Breast epithelium (tissue), 4 donors: ENCODE measurements at places on chromosomes 7 and 10.

GRCh38 chr7:25853314-25853713 lies 298.7 kb upstream of the NFE2L3 start:
- H3K36me3 ChIP-seq = no peaks in the 10 kb centered on the region
- no peaks in the 10 kb centered on the region for H3K4me1 ChIP-seq
- no peak for DNase-seq
- no peak overlapping the region for H3K27ac ChIP-seq
- no peak overlapping the region for H3K4me3 ChIP-seq

GRCh38 chr10:107409522-107409921 lies 245.0 kb upstream of the SORCS1 start:
- no peaks in the 10 kb centered on the region for H3K4me1 ChIP-seq
- H3K27ac ChIP-seq = no peak overlapping the region
- H3K4me3 ChIP-seq = no peak overlapping the region

DNA sequence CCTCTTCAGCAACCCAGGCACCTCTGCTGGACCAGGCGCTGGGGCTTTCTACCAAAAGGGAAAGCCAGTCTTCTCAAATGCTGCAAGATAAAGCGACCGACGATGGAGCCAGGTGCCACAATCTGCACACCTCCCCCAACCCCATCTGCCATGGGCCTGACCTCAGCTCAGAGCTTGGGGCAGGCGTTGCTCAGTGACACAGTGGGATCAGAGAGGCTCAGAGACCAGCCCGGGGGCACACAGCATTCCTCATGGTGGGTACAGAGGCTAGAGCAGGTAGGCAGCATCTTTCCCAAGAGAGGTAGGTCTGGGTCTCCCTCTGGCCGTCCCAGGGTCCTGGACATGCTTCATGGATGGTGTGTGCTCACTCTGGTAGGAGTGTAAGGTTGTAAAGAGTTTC lies 56.3 kb downstream of the ZMIZ1 start:
- no peaks in the 10 kb centered on the region for H3K36me3 ChIP-seq
- no peak overlapping the region for H3K27ac ChIP-seq
- H3K27me3 ChIP-seq = no peaks in the 10 kb centered on the region

GRCh38 chr10:115953281-115953680 lies 319.7 kb downstream of the GFRA1 start:
- no peaks in the 10 kb centered on the region for H3K36me3 ChIP-seq
- no peaks in the 10 kb centered on the region for H3K27me3 ChIP-seq
- no peak overlapping the region for H3K4me3 ChIP-seq
- no peak overlapping the region for H3K27ac ChIP-seq
- DNase-seq = no peak

- no peaks in the 10 kb centered on the region for H3K36me3 ChIP-seq
- H3K27me3 ChIP-seq = no peaks in the 10 kb centered on the region
- H3K4me1 ChIP-seq = no peaks in the 10 kb centered on the region
- H3K4me3 ChIP-seq = no peak overlapping the region
Observed at GRCh38 chr7:4734587-4735345, 40.7 kb upstream of the AP5Z1 start.

GRCh38 chr7:45158471-45158870 lies 880 bp downstream of the RAMP3 start:
- H3K27me3 ChIP-seq = peaks cover 3% of the 10 kb centered on the region
- no peak for DNase-seq
- peak overlapping the region; percentile 63 for H3K27ac ChIP-seq
- no peaks in the 10 kb centered on the region for H3K4me1 ChIP-seq
- H3K36me3 ChIP-seq = no peaks in the 10 kb centered on the region

DNA sequence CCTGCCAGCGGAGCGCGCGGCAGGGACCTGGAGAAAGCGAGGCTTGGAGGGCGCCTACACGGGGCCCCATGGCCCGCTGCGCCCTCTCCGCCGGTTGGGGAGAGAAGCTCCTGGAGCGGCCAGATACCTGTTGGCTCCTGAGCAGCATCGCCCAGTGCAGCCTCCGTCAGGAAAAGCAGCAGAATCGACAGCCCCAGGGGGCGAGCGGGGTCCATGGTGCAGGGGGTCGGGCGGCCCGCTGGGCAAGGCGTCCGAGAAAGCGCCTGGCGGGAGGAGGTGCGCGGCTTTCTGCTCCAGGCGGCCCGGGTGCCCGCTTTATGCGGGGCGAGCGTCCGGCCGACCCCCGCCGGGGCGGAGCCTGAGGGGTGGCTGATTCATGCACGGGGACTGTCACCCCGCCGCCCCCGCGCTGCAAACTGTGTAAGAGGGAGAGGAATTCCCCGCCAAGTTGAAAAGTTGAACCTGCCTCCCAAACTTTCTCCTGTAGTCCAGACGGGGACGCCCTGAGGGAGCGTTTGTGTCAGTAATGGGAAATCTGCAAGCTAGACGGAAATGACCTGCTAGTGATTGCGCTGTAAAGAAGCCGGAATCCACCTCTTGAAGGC lies at the start of gene TFPI2:
Gene TFPI2, minus strand, starts transcription at position 290 of the 605 bp plus-strand sequence. Its CDS starts 75 bp downstream, at position 215.
- H3K4me1 ChIP-seq = no peaks in the 10 kb centered on the region
- H3K27me3 ChIP-seq = no peaks in the 10 kb centered on the region
- H3K27ac ChIP-seq = peak within 1 kb of the TSS; percentile 16
- no peaks in the 10 kb centered on the region for H3K36me3 ChIP-seq
- DNase-seq = peak; percentile 27

- no peaks in the 10 kb centered on the region for H3K4me1 ChIP-seq
- no peaks in the 10 kb centered on the region for H3K36me3 ChIP-seq
- DNase-seq = no peak
- no peaks in the 10 kb centered on the region for H3K27me3 ChIP-seq
- no peak overlapping the region for H3K27ac ChIP-seq
- no peak overlapping the region for H3K4me3 ChIP-seq
Observed at GRCh38 chr10:95688648-95689047, 5.1 kb downstream of the TCTN3 start.

DNA sequence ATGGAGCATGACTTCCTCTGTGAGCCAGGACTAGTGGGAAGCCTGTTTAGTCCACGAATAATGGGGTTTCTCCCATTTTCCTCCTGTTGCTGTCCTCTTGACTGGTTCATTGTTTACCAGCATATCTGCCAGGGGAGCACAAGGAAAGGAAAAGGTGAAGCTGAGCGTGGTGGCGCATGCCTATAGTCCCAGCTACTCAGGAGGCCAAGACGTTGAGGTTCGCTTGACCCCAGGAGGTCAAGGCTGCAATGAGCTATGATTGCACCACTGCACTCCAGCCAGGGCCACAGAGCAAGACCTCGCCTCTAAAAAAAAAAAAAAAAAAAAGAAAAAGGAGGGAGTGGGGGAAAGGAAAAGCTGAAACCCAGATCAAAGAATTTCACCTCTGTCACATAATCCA lies 5.8 kb upstream of the IL2RA start:
- no peaks in the 10 kb centered on the region for H3K4me1 ChIP-seq
- DNase-seq = no peak
- no peaks in the 10 kb centered on the region for H3K27me3 ChIP-seq
- no peak overlapping the region for H3K4me3 ChIP-seq
- no peaks in the 10 kb centered on the region for H3K36me3 ChIP-seq

DNA sequence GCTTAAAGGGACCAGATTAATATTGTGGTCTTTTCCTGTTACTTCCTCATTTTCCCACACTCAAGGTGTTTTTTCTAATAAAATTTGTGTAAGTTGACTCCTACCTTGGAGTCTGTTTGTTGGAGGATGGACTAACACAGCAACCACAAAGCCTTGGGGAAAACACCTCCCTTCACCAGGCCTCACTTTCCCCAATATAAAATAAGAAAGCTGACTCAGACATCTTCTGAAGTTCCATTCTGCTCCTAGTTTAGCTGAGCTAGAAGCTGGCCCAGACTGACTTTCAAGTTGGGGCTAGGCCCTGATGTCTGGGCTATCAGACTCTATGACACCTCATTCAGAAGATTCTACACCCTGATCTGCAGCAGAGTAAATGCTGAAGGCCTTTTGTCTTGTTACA lies 73.0 kb upstream of the ADRB1 start:
- DNase-seq = no peak
- H3K27me3 ChIP-seq = no peaks in the 10 kb centered on the region
- H3K27ac ChIP-seq = no peak overlapping the region
- H3K36me3 ChIP-seq = no peaks in the 10 kb centered on the region

DNA sequence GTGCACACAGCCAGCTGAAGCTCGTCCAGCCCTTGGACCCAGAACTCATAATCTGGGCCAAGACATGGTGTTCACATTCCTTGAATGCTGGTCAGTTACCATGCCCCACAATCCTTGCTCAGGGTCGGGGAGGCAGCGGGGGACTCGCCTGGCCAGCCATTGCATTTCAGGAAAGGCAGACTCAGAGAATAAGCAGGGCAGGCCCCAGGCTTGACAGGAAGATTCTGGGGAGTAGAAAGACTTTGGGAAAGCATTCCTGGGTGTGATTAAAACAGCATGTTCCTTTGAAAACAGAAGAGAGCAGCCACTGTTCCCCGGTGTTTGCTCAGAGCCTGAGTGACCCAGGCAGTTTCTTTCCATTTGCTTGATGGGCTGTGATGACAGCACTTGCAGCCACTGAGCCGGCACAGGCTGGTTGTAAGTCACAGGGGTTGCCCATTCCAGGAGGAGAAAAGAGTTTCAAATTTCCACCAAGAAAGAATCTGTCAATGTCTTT lies 473.7 kb downstream of the TYW1 start:
- no peak for DNase-seq
- peak overlapping the region; percentile 32 for H3K27ac ChIP-seq
- H3K36me3 ChIP-seq = no peaks in the 10 kb centered on the region
- H3K4me1 ChIP-seq = no peaks in the 10 kb centered on the region

DNA sequence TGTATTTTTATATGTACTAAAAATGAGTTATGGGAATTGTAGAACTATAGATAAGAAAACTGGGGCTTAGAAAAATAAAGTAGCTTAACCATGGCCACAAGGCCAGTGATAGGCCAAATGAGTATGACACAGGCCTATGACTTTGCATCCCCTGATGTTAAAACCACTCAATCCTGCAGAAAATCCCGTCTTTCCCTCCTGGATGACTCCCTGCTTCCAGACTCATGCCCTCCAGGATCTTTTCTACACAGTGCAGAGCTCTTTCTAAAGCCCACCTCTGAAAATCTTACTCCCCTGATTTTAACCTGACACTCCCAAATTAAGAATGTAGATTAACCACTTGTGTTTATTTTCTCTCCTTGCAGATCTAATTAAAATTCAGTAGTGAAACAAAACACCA lies 489.2 kb upstream of the LRRN3 start:
- no peak overlapping the region for H3K4me3 ChIP-seq
- no peaks in the 10 kb centered on the region for H3K36me3 ChIP-seq
- no peak for DNase-seq

DNA sequence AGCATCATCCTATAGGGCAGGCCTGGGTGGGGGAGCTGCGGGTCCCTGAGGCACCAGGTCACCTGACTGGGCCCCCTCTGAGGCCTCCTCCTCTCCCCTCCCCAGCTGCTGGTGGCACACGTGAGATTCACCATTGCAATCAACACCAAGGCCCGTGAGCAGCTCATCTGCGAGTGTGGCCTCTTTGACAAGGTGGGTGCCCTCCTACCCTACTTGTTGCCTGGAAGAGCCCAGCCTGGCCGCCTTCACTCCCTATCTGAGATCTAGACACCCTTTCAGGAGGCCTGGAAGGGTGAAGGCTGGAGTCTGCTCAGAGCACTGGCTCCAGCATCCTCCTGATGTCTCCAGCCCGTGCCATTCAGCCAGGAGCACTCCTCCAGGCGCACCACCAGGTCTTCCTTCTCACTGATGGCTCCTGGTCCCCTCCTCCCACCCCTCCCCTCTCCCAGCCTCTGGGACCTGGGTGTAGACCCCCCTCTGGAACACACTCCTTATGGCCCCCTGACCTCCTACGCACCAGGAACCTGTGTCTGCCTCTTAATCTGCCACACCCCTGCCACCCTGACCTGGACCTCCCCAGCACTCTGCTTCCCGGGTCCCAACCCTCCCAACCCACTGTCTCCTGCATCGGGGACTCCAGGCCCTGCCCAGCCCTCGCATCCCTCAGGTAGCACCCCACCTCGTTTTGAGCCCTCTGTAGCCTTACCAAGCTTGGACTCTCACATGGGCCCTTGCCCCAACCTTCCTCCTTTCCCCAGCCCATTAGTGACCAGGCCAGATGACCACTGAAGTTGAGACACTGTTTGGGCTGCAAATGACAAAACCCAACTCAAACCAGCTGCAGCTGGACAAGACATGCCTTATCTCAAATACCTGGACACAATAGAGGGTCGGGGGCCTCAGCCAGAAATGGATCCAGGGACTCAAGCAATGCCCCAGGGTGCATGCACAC lies 67.5 kb downstream of the ALOX5 start:
- no peaks in the 10 kb centered on the region for H3K36me3 ChIP-seq
- no peak overlapping the region for H3K4me3 ChIP-seq
- DNase-seq = no peak
- H3K4me1 ChIP-seq = no peaks in the 10 kb centered on the region

GRCh38 chr10:110507346-110507745 lies 9.6 kb downstream of the DUSP5 start:
- no peak for DNase-seq
- H3K27me3 ChIP-seq = no peaks in the 10 kb centered on the region
- H3K27ac ChIP-seq = no peak overlapping the region
- H3K4me1 ChIP-seq = peaks cover 21% of the 10 kb centered on the region
- no peaks in the 10 kb centered on the region for H3K36me3 ChIP-seq

DNA sequence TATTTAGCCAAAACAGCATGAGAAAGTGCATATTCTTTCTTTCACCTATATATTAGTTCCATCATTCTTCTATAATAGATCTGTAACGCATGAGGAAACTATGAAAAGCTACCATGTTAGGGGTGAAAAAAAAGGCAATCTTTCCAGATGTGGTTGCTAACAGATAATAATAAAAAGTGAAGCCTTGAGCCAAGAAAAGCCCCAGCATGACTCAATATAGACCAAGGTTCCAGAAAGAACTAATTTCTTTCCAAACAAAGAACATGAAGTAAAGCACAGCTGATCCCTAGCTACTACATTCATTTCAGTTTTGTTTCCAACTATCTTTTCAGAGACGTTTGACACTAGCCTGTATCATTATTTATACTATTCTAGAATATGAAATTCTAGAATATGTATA lies 16.4 kb downstream of the ARL4A start:
- no peak overlapping the region for H3K27ac ChIP-seq
- no peak overlapping the region for H3K4me3 ChIP-seq
- no peaks in the 10 kb centered on the region for H3K36me3 ChIP-seq
- DNase-seq = no peak
- H3K4me1 ChIP-seq = no peaks in the 10 kb centered on the region

- no peak overlapping the region for H3K4me3 ChIP-seq
- no peak for DNase-seq
- H3K27me3 ChIP-seq = no peaks in the 10 kb centered on the region
- no peaks in the 10 kb centered on the region for H3K4me1 ChIP-seq
Observed at GRCh38 chr7:80618096-80618495, 20.3 kb upstream of the CD36 start.

GRCh38 chr10:84634636-84635035 lies 306.2 kb downstream of the CCSER2 start:
- H3K36me3 ChIP-seq = no peaks in the 10 kb centered on the region
- no peak overlapping the region for H3K27ac ChIP-seq
- H3K27me3 ChIP-seq = no peaks in the 10 kb centered on the region
- no peaks in the 10 kb centered on the region for H3K4me1 ChIP-seq
